ENCODE measurements at places on chromosomes 6 and 20.

DNA sequence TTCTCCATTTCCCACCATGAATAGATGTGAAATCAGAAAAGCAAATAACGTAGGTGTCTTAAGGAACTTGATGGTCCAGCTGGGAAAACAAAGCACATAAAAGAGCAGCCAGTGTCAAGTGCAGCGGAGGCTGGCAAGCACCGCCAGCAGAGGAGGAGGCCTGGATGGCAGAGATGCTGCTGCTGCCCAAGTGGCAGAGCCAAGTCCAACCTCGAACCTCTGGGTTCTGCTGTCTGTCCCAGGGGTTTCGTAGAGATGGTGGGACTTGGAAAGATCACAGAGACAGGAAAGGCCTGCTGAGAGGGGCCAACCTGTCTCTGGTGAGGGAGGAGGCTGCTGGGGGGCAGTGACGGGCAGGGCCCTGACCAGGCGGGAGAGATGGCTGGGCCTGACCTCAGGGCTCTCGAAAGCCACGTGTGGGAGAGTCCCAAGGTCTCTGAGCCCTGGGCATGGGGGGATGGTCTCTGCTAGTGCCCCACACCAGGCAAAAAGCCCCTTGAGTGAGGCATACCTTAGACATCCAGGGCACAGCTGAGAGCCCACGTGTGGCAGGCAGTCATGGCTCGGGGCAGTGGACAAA is 77.3 kb downstream of the TCP11 start:
- no peak for DNase-seq

DNA sequence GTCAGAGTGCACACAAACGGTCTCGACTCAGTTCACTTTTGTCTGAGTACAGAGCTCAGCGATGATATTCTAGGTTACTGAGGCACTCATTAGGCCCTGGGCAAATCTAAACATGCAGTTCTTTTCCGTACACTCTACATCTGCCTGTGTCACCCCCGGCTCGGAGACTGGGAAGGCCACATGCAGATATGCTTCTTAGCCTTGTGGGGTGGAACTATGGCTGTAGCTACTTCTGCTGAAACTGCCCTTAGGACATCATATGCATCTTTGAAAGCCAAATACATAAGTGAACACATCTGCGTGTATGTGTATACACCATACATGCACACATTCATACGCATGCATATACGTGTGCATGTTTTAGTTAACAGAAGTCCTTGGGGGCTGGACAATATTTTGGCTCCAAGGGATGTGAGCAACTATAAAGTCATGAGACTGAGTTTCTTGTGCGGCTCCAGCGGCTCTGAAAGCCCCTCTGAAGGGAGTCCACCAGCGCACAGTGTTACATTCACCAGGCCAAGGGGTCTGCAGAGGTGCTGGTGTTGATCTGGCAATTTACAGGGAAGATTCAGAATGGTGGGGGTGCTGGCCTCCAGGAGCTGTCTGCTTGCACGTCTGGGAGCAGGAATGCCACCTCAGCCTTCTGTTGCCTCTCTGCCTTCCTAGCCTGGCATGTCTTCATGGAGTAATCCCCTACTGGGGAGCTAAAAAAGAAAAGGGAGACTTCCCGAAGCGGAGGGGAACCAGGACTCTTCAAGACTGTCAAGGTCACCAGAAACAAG is 31.6 kb downstream of the PSMG4 start:
- no peak for DNase-seq

DNA sequence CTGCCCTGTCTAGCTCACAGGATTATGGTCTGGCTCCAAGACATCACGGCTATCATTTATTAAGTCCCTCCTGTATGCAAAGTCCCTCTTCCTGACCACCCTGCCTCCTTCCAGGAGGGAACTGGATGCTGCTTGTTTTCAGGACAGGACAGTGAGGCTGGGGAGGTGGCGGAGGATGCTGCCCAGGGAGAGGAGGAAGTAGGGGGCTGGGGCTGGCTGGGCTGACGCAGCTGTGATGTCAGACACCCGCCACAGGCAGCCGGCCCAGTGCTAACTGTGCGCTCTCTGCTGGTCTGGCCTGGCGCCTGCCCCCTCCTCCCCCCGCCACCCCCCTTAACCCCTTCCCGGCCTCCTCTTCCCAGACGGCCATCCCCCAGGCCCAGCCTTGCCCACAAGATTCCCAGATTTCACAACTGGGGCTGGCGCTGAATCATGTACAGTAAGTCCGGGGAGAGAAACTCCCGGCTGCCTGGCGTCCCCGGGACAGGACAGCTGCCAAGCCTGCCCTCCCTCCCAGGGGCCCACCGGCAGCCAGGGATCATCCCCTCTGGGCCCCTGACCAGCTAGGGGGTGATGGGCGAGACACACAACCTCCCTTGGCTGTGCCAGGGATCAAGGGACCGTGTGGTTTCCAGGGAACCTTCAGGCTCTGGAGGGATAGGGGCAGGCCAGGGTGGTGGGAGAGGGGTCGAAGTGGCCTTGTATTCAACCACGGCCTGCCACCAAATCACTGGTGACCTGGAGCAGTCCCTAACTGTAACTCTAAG is 118.1 kb downstream of the CEBPB start:
- peak; percentile 88 for DNase-seq

- no peak for DNase-seq
These were observed 263.4 kb downstream of the ARHGAP18 start for GRCh38 chr6:129446272-129447197.

GRCh38 chr6:135451617-135452190 is 45.8 kb downstream of the AHI1 start:
- no peak for DNase-seq

GRCh38 chr20:34473262-34473883 is 42.8 kb upstream of the DYNLRB1 start:
- DNase-seq = no peak

DNA sequence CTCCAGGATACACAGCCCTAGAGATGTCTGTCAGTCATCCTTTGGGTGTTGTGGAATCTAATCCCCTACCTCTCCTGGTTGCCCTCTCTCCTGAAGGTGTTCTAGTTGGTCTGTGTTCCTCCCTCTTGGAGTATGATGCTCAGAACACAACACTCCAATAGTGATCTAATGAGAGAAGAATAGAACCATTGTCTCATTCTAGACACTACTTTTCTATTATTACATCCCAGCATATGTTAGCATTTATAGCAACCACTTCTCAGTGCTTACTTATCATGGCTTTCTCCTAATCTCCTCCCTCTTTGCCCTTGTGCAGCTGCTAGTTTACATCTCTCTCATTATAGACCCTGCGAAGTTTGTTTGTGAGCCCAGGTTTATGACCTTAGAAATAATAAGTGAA is 109.0 kb downstream of the UNC5CL start:
- DNase-seq = no peak

- DNase-seq = no peak
These were observed 380.8 kb upstream of the IMPG1 start for GRCh38 chr6:76453270-76453669.

DNA sequence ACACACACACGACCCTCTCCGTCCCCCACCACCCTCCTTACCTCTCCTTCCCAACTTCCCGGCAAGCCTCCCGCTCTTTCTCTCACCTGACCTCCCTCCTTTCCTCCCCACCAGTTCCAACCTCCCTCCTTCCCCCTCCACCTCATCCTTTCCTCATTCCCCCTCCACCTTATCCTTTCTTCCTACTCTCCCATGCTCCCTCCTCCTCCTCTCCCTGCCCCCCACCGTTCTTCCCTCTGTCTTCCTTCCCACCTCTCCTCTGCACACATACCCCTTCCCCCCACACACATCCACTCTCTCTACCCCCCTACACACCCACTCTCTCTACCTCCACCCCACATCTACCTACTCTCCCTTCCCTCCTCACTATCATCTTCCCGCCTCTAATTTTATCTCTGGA is 144.2 kb downstream of the TBC1D32 start:
- DNase-seq = no peak

GRCh38 chr6:156943166-156943565 is 166.0 kb downstream of the ARID1B start:
- no peak for DNase-seq

DNA sequence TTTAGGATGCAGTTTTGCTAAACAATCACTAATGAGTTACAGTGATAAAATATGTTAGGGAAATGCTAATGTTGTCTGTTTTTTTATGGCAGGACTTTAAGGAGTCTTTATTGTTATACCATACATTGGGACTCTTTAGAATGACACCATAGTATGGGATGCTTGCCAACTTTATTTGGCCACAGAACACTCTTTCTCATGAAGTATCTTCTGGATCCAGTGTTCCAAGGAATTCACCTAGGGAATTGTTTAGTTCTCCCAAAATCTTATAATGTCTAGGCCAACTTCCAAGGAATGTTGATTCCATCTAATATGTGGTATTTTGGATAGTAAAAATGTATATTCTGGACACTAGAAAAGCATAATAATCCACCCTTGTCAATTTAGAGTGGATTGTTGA is 3.3 kb downstream of the RIN2 start:
- no peak for DNase-seq

- no peak for DNase-seq
These were observed 92.3 kb downstream of the EDN3 start for GRCh38 chr20:59392736-59393135.

GRCh38 chr6:160137989-160138835 is 16.6 kb downstream of the SLC22A1 start:
- DNase-seq = peak; percentile 37

DNA sequence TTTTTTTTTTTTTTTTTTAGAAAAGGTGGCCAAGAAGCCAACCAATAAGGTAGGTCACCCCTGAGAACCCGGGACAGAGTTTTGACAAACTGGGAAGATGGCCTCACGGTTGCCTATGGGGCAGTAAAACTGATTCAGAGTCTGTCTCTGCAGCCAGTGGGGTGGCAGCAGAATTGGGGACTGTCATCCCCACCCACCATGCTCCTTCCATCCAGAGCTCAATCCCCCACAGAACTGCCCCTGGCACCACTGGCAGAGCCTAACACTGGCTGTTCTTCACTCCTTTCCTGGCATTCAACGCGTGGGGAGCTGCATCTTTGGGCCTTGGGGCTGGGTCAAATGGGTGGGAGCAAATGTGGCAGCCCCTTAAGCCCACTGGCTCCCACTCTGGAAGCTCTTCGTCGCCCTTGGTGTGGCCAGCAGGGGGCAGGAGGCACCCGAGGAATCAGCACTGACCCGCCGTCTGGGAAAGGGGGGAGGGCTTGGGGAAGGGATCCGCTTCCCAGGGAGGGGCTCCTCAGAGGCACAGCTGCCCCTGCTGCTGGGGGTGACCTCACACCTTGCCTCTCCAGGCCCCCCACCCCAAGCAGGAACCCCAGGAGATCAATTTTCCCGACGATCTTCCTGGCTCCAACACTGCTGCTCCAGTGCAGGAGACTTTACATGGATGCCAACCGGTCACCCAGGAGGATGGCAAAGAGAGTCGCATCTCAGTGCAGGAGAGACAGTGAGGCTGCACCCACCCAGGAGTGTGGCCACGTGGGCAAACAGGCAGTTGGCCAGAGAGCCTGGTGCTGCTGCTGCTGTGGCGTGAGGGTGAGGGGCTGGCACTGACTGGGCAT is 10.4 kb downstream of the CD40 start:
- no peak for DNase-seq

DNA sequence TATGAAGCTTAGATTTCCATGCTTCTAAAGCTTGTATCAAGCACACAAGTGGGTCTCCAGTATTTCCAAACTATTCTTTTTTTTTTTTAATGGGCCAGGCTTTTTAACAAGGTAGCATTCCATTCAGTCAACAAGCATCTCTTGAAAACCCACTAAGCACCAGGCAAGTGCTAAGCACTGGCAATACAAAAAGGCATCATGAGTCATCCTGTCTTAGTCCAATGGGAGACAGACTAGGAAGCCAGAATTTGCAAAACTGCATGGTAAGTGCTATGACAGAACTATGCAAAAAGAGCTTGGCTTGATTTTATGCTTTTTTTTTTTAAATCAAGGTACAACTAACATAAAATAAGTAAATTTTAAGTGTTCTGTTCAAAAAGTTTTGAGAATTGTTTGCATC is 109.3 kb upstream of the DST start:
- DNase-seq = no peak

DNA sequence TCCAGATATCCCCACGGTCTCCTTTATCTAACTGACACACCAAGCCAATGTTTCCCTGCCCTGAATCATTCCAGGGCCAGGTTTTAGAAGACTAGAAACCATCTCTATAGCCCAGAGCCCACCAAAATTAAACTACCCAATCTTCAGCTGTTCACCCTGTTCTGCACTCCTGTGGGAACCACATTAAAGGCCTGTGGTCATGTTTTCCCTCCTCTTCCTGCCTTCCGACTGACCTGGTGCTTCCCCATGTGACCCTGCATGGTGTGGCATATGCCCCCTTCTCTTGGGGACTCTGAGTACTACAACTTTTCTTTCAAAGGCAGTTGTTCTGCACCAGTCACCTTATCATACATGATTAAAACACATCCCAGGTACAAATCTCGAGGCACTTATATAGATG is 155.0 kb downstream of the TMEM200A start:
- no peak for DNase-seq

DNA sequence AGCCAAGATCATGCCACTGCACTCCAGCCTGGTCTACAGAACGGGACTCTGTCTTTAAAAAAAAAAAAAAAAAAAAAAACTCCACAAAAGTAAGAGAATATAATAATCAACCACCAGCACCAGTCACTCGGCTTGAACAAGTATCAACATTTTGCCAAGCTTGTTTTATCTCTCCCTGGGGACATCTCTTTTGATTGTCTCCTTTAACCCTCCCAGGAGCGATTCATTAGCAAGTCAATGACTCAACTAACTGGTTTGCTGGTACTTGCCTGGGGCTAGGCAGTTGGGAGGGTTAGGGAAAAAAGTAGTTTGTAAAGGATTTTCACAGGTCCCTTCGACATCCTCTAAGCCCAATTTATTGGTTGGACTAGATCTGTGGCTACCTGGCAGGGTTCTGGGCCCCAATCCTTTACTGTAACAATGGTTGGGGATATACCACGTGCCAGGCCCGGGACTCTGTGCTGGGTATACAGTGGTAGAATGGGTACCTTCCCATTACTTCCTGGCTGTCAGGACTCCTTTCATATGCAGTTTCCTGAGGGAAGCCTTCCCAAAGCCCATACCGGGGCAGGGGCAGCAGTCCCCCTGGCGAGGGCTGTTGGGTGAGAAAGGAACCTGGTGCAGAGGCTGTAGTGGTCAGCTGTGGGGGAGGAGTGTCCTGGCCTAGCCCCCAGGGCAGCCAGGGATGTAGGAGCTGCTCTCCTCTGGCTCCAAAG is 12.2 kb downstream of the TGIF2 start:
- DNase-seq = no peak

DNA sequence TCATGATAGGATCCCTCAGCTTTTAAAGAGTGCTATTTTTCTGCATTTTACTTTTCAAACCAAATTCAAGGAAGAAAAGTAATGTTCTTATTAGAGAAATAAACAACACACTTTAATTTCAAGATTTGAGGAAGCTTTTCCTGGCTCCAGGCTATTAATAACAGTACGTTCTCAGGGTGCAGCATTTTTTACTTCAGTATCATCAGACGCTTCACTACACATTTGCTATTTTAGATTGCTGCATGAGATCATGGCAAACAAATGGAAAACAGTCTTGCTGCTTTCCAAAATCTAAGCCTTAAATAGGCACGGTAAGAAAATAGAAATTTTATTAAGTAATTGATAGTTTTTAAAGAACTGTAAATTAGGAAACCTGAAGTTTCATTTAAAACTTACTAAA is 253.6 kb upstream of the EXOC2 start:
- DNase-seq = peak; percentile 14

DNA sequence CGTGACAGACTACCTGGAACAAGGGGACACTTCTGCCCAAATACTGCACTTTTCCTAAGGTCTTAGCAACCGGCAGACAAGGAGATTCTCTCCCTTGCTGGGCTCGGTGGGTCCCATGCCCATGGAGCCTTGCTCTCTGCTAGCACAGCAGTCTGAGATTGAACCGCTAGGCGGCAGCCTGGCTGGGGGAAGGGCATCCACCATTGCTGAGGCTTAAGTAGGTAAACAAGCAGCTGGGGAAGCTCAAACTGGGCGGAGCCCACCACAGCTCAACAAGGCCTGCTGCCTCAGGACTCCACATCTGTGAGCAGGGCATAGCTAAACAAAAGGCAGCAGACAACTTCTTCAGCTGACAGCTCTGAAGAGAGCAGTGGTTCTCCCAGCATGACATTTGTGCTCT is 87.8 kb upstream of the ASCC3 start:
- no peak for DNase-seq
